Mesenchymal stem cell (in vitro differentiated cells and primary cell): ENCODE measurements at places on chromosomes 13 and 19.
A peak's percentile ranks its signal among the peaks of the same experiment; 100 is the strongest.

GRCh38 chr13:110248449-110249143 is 58.4 kb downstream of the COL4A1 start:
- no peak for DNase-seq

DNA sequence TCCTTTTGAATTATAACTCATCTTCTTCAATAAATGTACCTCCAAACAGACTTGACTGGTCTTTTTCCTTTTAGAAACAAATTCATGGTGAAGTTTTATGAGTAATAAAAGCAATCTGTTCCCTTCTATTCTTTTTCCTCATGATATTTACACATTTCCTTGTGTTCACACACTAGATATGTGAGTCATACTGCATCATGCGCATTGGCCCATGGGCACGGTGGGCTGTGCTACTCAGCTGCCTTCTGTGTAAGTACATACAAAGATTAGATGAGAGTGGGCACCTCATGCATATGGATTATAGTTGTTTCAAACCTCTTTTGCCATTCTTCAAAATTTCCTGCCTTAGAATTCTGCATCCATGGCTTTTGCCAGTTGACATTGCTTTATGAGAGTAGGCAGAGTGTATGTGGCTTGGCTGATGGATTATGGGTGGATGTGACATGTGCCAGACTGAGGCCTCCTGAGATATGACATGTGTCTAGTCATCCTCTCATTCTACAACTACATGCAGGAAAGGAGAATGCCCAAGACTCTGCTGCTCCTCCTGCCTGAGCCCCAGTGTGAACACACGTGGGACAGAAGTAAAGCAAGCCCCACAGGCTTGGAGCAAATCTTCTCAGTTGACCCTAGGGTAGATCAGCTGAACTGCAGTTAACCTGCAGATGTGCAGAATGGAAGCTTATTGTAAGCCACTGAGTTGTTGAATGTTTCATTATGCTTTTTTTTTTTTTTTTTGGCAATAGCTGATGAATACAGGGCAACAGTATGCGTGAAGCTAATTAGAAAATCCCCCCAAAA is 109.9 kb downstream of the RBM26 start:
- DNase-seq, result no peak

GRCh38 chr19:19543101-19543500 is 5.0 kb downstream of the CILP2 start:
- DNase-seq, result no peak

- no peak for DNase-seq
Observed at GRCh38 chr19:17861542-17862402, 2.1 kb downstream of the RPL18A start.

DNA sequence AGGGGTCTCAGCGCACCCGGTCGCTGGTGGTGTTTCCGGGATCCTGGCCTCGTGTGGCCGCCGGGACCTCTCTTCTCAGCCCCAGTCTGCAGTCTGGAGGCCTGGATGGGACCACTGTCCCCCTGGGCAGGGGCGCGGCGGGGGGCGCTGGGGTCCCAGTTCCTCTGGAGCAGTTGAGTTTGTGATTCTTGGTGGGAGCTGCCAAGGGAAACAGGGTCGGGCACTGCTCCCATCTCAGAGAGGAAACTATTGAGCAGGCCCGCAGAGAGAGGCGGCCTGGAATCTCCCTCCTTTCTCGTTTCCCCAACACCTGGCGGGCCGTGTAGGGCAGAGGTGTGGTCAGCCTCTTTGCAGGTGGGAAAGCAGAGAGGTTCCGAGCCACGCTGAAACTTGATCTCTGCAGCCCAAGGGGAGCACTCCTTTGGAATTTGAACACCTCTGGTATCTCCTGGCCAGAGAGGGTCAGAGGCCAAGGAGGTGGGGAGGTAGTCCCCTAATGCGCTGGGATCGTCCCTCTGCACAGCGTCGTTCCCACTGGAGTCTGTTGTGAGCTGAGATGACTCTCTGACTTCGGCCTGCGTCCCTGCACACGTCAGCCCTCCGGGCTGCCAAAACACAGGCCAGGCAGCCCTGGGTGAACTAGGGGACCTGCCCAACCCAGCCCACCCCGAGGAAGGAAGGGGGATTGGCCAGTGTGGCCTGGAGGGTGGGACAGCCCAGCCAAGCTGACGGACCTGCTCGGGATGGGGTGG is 741 bp downstream of the PLEKHF1 start:
- peak; percentile 63 for DNase-seq

DNA sequence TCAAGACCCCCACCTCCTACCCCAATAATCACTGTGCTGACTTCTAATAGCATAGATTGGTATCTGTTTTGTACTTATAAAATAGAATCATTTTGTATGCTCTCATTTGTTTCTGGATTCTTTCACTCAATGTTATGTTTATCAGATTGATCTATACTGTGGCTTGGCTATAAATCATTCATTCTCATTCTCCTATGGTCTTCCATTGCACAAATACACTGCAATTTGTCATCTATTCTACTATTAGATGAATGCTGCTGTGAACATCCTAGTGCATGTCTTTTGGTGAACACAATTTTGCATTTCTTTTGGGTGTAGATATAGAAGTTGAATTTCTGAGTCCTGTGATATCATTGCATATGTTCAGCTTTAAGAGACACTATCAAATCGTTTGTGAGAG is 94.8 kb upstream of the AKAP11 start:
- DNase-seq, result no peak

GRCh38 chr13:32195713-32196112 is 119.5 kb downstream of the ZAR1L start:
- DNase-seq, result no peak

DNA sequence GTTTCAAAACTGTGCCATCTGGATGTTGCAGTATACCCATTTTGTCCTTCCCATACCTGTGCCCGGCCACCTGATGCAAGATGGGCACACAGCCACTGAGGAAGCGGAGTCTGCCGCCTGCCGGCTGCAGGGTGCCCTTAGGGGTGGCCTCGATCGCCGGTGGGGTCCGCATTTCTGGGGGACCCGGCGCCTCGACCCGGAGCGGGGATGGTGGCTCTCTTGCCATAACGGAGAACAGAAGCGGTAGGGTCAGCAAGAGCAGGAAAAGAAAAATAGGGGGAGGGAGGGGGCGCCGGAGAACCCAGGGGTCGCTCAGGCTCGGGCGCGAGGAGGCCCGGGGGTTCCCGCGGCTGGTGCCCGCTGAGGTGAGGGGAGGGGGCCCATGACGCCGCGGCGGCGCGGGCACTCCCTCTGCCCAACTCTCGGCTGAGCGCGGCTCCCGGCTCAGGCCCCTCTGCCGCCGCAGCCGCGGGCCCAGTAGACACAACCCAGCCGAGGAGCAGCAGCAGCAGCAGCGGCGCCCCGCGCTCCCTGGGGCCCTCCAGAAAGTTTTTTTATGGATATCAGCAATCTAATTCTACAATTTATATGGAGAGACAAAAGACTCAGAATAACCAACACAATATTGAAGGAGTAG is 13.8 kb upstream of the CYP4F2 start:
- DNase-seq, result no peak

GRCh38 chr13:111372651-111373425 is 52.4 kb downstream of the TEX29 start:
- DNase-seq, result no peak

DNA sequence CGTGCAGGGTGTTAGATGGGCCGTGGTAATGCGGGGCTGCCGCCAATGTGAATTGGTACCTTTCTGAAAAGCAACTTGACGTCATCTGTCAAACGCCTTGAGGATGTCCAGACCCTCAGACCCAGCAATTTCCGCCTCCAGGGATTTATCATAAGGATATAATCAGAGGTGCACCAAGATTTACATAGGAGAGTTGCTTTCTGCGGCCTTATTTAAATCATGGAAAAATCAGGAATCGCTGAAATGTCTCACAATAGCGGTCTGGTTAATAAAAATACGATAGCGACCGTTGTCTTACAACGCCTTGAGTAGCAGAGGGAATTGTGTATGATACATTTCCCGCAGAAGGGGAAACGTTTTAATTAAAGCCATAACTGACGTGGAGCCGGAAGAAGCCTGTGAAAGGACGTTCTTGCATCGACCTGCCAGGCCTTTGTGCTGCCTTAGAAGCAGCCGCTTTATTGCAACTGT is 32.3 kb upstream of the NDUFS7 start:
- no peak for DNase-seq

GRCh38 chr13:111897178-111897845 is 169.6 kb upstream of the SOX1 start:
- no peak for DNase-seq

- DNase-seq, result no peak
Observed at GRCh38 chr19:51120160-51120559, 4.5 kb upstream of the SIGLEC9 start.

DNA sequence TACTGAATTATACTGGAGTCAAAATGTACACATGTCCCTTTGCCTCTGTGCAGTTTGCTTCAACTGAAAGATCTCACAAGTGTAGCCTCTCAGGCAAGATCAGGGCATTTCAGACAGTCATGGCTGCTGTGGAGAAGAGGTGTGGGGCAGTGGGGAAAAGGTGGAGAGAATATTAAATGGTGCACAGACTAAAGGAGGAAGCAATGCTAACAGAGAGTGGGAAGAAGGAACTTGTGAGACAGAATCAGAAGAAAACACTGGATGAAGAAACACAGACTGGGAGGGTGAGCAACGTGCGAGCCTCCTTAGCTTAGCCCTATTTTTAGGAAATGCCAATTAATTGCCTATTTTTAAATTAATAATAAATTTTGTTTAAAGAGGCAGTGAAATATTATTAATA is 49.6 kb upstream of the RAP2A start:
- no peak for DNase-seq

- peak; percentile 100 for DNase-seq
Observed at GRCh38 chr13:30870049-30870884, 35.8 kb upstream of the MEDAG start.

DNA sequence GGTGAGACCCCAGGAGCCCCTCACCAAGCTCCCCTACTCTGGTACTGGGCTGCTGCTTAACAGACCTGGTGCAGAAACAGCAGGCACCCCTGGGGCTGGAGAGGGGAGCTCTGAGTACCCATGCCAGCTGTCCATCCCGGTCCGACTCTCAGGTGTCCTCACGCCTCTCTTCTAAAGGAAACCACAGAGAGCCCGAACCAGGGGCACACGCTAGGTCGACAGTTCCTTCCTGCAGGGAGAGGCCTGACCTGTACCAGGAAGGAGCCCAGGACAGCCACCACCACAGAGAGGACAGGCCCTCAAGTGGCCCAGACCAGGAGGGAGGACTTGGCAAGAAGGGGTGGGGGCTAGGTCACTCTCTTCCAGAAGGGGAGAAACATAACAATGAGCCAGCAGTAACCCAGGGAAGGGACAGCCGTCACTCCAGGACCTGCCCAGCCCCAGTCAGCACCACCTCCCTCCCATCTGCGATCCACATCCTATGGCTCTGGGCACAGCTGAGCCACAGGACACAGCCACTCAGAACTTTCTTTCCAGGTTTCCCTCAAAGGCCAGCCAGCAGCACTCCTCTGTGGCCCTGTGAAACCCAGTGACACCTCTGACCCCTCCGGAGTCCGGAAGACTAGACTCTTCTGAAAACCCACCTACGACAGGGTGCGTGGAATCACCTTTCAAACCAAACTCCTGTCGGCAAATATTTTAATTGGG is 13.0 kb upstream of the SLC35E1 start:
- no peak for DNase-seq

GRCh38 chr19:52667972-52668371 is 29.8 kb upstream of the ZNF83 start:
- DNase-seq, result no peak

GRCh38 chr19:16355293-16356043 is 30.8 kb downstream of the KLF2 start:
- DNase-seq, result no peak

GRCh38 chr13:58620176-58620575 is 988.6 kb downstream of the PCDH17 start:
- DNase-seq, result peak; percentile 19

DNA sequence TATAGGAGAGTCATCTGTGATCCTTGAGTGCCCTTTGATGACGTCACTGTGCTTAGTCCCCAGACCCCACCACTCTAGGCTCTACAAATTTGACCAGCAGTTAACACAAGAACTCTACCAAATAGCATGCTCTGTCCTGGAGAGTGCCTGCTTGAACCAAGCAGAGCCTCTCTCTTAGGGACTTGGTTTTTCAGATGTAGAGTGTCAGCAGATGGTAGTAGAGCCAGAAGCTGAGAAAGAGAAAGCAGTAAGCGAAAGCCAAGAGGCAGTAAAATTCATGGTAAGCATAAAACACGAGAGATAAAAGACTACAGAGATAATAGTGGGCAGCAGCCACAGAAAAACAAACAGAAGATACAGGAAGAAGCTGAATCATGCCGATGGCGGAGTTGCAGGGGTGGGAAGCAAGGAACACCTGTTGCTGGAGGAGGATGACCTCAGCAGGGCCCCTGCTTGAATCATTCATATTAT is 193.3 kb downstream of the SLC7A1 start:
- DNase-seq, result peak; percentile 47

GRCh38 chr13:109204252-109204651 is 574.8 kb downstream of the MYO16 start:
- no peak for DNase-seq

DNA sequence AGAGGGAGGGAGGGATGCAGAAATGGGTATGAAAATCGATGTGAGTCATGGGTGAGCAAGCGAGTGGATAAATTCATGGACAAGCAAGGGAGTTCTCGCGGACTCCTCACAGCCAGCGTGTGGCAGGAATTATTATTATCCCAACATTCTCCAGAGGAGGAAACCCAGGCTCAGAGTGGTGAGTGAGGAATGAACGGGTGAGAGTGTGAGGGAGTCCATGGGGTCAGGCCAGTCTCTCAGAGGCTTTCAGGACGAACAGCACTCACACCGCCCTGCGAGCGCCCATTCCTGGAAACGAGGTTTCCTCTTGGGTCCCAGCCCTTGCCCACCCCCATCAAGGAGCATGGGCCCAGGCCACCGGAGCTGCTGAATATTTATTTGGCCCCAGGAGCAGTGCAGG is 6.3 kb upstream of the DNAAF3 start:
- DNase-seq, result peak; percentile 65

DNA sequence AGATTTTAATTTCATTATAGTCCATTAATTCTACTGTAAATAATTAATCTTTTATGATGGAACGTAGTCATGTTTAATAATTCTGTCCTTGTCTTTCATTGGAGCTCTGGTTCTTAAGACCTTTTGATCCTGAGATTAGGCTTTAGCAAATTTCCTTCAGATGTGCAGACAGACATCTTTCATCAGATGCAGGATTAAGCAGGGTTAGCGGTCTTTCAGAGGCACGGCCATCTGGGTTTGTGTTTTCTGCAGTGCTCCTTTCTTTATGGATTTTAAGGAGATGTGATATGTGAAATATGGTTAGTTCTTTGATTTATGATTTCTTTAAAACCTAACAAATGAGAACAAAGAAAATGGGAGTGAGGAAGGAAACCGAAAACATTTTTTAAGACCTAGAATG is 643.9 kb upstream of the SGCG start:
- DNase-seq, result no peak

- DNase-seq, result peak; percentile 32
Observed at GRCh38 chr19:3471954-3472655, 8.2 kb downstream of the SMIM24 start.

DNA sequence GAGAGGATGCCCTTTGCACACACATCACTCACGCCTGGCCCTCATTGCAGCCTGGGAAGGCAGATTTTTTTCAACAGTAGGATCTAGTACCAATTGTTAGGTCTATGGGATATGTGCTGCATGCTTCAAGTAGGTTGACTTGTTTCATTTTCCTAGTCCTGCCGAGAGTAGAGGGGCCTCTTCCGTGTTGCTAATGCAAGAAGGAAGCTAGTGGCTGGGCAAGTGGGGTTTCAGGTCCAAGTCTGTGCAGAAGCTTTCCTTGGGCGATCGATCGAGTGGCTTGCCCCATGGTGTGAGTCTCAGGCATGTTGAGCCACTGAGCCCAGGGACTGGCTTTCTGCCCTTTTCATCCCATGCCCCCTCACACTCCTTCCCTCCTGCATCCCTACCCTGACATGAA is 13.7 kb downstream of the ILF3 start:
- no peak for DNase-seq

GRCh38 chr19:52566588-52566987 is 3.5 kb upstream of the ZNF701 start:
- DNase-seq, result peak; percentile 84
